ENCODE measurements at places on chromosomes 6 and 20.

DNA sequence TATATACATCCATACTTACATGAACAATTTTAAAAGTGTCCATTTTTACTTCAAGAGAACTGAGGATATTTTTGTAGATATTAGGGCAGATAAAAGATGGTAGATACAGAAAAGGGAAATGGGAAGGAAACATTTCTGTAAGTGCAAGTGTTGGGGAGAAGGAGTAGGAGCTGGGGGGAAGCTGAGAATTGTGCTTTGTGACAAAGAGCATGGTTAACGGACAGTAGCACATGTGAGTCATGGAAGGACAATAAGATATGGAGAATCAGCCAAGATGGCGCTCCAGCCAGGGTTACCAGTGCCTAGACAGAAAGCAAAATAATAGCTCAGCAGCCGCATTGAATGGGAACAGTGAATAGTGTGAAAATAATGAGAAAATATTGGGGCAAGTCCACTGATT lies 12.7 kb upstream of the HLA-DRB1 start:
- DNase-seq, result no peak

- no peak for DNase-seq
These were observed 21.6 kb upstream of the LMBRD1 start for GRCh38 chr6:69818223-69818930.

DNA sequence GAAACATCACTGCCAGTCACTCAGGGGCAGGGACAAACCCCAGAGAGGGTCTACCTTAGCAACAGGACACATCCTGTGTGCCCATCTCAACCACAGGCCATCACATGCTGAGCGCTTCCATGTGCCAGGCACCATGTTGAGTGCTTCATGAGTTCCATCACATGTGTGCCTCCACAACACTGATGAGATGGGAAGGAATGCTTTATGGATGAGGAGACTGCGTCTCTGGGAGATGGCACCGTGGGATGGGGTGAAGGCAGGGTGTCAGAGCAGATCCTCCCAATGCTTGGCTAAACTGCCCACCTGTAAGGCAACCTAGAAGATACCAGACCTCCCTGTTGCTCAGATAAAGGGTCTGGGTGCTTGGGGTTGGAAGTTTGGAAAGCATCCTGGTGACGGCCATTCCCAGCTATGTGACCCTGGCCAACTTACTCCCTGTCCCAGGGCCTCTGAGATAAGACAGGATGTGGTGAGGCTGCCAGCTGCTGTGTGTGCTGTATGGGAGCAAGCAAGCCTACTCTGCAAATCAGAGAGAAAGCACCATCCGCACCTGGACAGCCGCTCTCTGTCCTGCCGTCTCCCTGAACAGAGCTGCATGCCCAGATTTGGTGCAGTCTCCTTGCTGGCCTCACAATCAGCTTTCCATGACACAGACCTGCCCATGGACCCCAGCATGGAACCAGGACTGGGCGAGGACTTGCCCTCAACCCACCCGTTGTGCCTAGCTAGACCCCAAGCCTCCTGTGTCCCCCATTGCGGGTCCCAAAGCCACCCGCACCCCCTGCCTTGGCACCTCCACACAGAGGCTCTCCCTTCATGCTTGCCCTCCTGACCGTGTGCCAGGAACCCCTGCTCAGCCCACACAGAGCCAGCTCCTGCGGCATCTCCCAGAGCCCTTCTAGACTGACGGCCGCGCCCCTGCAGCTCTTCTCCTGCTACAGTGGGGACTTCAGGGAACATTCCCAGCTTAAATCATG lies 143.7 kb downstream of the SYNDIG1 start:
- DNase-seq, result no peak

DNA sequence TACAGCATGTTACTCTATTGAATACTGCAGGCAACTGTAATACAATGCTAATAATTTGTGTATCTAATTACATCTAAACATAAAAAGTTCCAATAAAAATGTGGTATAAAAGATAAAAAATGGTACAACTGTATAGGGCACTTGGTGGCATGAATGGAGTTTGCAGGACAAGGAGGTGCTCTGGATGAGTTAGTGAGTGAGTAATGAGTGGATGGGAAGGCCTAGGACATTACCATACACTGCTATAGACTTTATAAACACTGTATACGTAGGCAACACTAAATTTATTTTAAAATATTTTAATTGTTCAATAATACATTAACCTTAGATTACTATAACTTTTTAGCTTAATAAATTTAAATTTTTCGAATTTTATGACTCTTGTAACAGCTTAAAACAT lies 579.6 kb upstream of the MAN1A1 start:
- DNase-seq, result no peak

GRCh38 chr6:120569714-120570113 lies 764.6 kb downstream of the TBC1D32 start:
- DNase-seq, result no peak

DNA sequence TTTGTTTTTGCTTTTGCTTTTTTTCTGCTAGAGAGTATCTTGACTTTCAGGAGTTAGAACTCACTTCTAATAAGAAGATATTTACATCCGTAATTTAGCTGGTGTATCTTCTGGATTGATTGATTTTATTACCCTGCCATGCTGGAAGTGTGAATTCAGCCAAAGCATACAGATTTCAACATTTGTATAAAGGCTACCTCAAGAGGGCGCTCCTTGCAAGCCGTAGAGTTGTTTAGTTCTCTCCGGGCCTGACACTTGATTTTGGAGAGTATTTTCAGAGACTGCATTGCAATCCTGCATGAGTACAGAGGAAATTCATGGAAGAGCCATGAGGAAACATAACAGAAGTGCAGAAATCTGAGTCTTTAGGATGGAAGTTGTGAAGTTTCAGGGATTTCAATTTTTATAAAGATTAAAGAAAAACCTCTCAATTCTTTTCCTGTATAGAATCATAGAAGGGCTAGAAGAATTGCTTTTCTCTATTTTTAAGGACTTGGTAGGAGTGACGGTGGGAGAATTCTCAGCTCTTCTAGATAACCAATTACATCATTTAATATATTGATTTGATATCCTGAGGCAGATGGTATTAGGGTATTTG lies 66.7 kb upstream of the TIAM2 start:
- DNase-seq, result no peak

DNA sequence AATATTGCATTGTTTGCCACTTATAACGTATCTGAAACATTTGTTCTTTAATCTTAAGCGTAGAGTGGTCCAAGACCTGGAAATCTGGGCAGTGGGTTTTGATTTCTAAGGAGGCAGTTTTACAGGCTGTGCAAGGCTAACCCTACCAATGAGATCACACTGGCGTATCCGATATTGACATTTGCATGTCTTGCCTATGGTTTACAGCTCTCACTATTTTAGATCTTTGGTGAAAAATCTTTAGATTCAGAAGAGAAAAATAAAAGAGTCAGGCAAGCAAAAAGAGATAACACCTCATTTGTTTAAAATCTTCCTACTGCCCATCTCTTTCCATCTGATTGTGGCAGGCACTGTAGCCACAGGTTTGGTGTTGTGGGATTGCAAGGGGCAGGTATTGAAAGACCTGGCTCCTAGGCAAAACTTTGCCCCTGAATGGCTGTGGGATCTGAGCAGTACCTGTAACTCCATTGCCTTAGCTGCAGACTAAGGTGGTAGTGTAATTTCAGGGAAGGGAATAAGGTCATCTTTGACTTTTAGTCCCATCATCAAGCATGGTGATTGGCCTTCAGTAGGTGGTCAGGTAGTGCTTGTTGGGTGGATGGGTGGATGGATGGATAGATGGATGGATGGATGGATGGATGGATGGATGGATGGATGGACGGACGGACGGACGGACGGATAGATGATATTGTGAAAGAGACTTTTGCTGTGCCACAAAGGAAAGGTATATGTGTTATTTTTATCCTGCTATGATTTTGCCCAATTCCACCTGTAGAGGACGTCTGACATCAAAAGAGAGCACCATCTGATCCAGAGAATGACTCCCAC lies 1.9 kb downstream of the TNFAIP3 start:
- no peak for DNase-seq

DNA sequence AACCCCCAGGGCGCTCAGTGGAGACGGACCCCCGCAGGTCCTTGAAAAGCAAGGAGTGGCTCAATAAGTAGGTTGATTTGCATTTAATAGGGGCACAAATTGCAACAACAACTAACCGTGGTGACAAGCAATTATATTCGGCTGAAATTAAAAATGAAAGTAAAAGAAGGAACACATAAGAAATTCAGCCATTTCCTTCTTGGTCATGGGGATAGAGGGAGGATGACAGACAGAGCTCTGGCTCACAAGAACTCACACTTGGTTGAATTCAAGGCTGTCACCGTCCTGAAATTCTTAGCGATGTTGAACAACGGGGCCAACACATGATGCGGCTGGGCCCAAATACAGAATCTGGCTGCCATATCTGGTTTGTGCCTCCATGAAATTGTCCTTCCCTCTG lies 129.0 kb downstream of the EDN3 start:
- no peak for DNase-seq

DNA sequence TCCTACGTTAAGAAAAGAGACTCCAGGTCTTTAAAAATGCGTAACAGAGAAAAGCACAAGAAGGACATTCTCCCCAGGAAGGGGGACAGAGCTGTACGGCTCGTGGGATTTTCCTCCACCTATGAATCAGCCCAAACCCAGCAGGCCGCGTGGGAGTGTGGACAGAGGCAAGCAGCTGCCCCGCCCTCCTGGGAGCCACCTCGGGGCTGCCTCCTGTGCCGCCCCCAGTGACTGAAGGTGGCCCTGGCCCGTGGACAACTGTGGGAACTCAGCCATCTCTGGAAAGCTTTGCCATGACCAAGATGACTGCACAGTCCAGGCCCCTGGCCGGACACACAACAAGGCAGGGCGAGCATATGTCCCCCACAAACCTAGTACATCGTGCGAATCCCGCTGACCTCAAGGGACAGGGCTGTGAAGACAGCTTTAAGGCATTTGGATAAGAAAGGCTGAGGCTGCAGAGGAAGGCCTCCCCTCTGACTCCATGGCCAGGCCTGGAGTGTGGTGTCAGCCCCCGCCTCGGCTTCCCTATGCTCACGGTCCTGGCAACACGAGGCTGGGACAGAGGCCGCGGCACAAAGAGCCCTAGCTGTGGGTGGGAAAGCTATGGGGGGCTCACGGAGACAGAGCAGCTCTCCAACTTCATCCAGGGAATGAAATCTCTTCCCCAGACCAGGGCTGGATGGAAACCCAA lies 26.9 kb downstream of the PXDC1 start:
- DNase-seq, result no peak

DNA sequence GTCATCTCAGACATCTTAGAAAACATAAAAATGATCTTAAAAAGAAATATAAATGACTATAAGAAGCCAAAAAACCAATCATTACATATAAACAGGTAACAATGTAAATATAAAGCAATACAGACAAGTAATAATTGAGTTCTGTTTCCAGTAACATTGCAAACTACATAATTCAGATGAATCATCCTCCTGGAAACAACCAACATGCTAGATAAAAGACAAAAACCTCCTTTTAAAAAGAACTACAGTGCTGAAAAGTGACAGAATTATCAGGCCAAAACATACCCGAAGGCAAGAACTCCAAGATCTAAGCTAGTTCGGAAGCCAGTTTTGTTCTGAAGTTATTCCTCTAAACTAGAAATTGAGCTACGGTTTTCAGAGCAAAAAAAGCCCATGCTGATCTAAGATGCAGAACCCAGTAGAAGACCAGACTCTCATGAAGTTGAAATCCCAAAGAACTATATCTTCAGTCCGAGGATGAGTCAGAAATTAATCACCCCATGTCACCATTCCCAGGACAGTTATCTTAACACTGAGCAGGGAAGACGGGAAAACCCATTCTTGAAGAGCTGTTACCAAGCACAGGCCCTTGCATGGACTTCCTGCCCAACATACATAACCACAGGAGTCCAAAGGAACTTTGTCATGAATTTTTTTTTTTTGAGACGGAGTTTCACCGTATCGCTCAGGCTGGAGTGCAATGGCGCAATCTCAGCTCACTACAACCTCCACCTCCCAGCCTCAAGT lies 9.8 kb downstream of the PGM3 start:
- no peak for DNase-seq

- DNase-seq, result no peak
These were observed 47.2 kb downstream of the TOX2 start for GRCh38 chr20:43961541-43962471.

DNA sequence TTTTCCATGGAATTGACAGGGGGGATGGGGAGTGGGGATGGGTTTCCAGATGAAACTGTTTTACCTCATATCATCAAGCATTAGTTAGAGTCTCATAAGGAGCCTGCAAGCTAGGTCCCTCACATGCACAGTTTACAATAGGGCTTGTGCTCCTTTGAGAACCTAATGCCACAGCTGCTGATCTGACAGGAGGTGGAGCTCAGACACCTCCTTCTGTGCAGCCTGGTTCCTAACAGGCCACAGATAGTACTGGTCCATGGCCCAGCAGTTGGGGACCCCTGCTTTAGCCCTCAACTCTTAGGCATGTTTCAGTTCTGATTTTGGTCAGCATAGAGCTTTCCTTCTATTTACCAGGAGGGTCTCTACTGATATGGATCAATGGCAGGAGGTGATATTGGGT lies 251.6 kb downstream of the LAMA2 start:
- no peak for DNase-seq

DNA sequence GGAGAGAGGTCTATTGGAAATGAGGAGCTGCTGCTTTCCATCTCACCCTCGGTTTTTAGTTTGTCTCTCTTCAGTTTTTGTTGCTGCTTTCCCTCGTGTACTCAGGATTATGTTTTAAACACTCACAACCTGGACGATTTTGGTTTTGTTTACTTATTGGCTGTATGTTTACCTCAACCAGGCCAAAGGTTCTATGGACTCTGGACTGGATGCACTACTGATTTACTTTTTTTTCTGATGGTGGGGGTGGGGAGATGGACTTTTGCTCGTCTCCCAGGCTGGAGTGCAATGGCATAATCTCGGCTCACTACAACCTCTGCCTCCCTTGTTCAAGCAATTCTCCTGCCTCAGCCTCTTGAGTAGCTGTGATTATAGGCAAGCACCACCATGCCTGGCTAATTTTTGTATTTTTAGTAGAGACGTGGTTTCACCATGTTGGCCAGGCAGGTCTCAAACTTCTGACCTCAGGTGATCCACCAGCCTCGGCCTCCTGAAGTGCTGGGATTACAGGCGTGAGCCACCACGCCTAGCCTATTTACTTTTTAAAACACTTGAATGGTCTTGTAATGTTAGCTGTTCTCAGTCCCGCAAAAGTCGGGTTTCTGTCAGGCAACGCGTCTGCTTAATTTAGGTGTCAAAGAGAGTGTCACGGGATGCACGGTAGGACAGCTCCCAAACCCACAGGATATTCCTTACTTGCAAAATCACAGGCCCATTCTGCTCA lies 148.2 kb upstream of the RIPOR2 start:
- no peak for DNase-seq

- DNase-seq, result no peak
These were observed 761.7 kb upstream of the FLRT3 start for GRCh38 chr20:15099130-15099529.

GRCh38 chr6:12049165-12049564 lies 37.1 kb downstream of the HIVEP1 start:
- DNase-seq, result no peak

DNA sequence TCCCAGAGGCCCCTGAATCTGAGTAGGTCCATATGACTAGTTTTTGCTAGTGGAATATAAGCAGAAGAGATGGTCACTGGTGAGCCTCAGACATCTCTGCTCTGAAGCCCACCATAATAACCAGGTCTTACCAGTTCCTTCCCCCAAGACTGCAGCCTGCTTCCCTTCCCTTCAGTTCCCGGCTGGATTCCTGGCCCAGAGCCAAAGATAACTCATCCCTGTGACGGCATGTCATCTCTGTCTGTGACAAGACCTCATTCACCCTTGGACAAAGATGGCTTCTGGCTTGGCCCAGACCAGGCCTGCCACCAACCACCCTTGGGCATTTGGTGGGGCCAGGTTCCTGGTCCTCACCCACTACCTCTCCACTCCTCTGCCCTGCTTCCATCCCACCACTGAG lies 145.5 kb upstream of the TOP1 start:
- DNase-seq, result no peak
